Esophagus mucosa (tissue), 1 donor: ENCODE measurements at places on chromosomes 5 and 9. TPM values are rescaled to one million over a fixed set of nuclear protein-coding genes. Genes with fewer than 3 reads are reported as not detected.

SPINK7 gene
- 138 TPM for total RNA-seq

OSTF1 gene
- total RNA-seq = 114 TPM

DNA sequence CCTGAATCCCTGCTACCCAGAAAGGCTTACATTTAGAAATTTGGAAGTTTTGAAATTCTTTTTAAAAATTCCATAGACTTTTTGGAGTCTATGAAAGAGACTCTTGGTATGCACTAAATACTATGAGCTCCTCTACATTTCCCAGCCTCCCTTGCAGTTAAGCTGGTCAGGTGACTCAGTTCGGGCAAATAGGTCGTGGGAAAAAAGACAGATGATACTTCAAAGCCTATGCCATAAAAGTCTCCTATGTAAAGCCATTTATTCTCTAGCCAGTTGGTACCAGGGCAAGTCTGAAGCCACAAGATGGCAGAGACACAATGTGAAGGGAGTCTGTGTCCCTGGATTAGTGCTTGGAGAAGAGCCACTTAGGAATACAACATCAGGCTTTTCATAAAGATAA, 101.8 kb downstream of the BOD1 start:
- no peak for ATAC-seq

DNA sequence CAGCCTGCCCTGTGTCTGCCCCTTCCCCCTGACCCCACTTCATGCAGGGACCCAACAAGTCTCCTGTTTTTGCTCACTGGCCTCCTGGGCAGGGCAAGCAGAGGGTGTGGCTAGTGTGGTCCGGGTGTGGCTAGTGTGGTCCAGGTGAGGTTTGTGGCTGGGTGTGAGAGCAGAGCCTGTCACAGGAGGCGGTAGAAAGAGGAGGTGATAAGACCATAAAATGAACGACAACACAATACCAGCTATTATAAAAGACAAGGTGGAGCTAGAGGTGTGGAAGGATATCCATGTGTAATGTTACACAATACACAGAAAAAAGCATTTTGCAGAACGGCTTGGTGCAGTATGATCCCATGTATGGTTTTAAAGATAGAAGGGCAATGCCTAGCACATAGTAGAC, 23.3 kb downstream of the SPRY4 start:
- ATAC-seq = peak; percentile 31

- no peak for ATAC-seq
These were observed 40.8 kb downstream of the GRAMD2B start for GRCh38 chr5:126464016-126464415.

SAXO1 gene
- not detected for total RNA-seq

DNA sequence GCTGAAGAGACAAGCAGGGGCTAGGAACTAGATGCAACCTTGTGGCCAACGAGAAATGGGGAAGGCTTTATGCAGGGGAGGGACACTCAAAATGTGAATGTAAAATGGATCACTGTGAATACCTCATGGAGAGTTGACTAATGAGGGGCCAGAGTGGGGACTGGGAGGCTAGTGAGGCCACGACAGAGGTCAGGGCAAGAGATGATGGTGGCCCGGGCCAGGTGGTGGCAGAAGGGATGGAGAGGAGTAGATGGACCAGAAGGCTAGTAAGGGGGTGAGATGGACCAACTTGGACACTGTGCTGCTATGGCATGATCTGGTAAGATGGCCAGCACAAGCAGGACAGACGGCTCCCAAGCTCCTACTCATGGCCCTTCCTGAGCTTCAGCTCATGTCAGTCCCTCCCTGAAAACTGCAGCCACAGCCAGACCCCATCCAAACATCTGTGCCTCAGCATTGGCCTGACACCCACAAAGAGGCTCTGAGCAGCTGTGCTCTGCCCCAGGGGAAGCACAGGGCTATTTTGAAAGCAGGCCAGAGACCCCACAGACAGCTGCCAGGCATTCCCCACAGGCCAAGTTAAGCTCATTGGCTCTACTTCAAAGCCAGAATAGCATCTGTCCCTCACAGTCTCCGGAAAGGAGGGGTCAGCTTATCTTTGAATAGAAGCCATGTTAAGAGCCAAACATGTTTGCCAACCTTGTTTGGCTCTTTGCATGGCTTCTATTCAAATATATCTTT, 22.1 kb downstream of the P4HA2 start:
- no peak for ATAC-seq

BTNL8 gene
- not detected for total RNA-seq

DNA sequence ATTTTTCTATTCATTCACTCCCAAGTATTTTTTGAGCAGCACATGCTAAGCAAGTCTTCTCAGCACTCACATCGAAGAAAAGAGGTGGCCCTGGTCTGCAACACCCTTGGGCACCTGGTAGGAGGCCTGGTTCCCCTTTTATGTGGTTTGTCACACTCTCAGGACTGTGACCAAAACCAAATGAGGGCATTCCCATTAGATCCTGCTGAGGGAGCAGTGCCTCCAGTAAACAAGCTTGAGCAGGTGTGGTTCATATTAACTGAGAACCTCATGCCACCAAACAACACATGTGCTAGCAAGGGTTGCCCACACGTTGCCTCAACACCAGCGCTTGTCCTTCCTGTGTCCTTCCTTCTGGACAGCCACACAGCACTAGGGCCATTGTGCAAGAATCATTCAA, 26.9 kb upstream of the SYK start:
- ATAC-seq = peak; percentile 70

- ATAC-seq = no peak
These were observed 214.7 kb downstream of the EBF1 start for GRCh38 chr5:158884827-158885518.

DNA sequence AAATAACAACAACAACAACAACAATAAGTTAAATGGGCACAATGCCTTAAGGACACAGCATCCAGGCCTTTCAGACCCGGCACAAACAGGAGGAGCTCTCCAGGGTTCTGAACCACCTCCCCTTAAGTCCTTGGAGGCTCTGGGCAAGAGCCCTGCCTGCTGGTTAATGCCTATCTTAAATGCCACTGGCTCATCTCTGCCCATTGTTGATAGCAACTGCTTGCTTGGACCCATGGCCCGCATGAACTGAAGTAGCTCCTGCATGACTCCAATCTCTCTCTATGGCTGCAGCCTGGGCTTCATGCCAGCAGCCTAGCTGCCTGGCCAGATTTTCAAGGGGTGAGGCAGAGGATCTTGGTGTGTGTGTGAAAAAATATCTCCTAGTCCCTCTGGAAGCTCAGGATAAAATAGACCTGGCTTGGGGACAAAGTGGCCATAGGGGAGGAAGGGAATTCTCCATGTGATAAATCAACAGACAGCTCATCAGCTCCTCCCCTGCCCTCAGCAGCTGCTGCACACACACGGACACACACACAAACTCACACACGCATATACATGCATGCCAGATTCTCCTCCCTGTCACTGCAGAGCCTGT, 27.4 kb downstream of the FAM219A start:
- ATAC-seq = peak; percentile 72

PMPCA gene
- total RNA-seq = 29.4 TPM

DNA sequence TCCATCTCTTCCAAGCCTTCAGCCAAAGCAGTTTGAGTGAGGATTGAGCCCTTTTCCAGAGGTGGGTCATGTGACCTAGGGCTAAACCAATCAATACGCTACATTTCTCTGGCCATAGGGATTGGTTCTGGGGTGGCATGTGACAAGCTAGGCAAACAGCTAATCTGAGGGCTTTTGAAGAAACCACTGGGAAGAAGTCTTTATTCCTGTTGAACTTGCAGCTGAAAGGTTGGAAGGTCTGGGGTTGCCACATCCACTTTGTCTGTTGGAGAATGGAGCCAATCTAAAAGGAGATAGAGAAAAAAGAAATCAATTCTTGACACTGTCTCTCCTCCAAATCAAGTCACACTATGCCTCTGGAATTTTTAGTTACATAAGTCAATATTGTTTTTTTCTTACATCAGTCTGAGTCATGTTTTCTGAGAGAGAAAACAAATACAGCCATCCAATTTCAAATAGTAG, 637.8 kb upstream of the WWC1 start:
- no peak for ATAC-seq

DNA sequence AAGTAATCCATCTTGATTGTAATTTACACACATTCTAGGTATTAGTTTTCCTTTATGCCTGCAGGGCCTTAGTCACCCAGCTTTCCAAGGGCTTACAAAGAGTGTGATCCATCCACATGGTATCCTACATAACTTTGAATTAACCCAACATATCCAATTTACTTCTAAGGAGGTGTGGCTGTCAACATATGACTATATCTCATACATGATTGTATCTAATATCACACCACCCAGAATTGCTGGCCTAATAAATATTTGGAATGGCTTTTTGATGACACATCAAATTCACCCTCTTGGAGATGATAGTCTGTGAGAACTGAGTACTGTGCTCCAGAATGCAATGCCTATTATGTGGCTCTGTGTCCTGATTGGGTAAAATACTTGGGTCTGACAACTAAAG, 363.3 kb upstream of the GRIN3A start:
- no peak for ATAC-seq

PALM2AKAP2 gene
- total RNA-seq = 0.88 TPM

- ATAC-seq = no peak
These were observed 117.4 kb downstream of the RGS3 start for GRCh38 chr9:113580954-113581311.

VDAC1 gene
- 154 TPM for total RNA-seq

DNA sequence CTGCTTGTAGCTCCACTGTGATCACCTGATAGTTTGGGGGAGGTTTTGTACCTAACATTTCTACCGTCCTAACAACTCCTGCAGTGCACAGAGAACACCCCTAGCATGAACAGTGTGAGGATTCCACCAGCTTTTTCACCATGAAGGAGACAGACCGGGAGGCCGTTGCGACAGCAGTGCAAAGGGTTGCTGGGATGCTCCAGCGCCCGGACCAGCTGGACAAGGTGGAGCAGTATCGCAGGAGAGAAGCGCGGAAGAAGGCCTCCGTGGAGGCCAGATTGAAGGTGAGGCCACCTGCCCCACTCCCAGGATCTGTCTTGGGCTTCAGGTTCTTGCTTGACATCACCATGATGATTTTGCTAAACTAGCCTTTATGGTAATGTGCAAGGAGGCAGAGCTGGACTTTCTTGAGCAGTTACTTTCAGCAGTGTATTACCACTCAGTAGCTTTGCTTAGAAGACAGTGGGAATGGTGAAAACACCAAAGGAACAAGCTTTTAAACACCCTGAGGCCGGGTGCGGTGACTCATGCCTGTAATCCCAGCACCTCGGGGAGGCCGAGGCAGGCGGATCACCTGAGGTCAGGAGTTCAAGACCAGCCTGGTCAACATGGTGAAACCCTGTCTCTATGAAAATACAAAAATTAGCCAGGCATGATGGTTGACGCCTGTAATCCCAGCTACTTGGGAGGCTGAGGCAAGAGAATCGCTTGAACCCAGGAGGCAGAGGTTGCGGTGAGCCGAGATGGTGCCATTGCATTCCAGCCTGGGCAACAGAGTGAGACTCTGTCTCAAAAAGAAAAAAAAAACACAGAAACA, 3.3 kb downstream of the EXOC3 start:
- ATAC-seq = peak; percentile 38

DNA sequence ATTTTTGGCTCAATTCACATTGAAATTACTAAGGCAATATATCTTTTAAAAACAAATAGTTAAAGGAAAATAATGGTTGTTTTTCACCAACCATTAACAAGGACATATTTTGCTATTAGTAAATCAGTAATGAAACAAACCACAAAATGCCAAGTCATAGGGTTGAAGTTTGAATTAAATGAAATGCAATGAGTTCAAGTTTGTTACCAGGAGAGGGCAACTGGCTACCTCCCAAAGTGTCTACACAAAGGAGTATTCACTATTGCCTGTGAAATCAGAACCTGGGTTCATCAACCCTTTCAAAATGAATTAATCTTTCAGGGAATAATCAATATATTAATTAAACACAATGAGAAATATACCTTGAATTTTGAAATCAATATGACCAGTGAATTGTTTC, 138.4 kb upstream of the DMRTA1 start:
- no peak for ATAC-seq

- ATAC-seq = no peak
These were observed 53.9 kb upstream of the PALM2AKAP2 start for GRCh38 chr9:109726119-109726518.

GRCh38 chr5:141919218-141920119, 4.2 kb upstream of the DELE1 start:
- no peak for ATAC-seq

SLC1A3 gene
- 14.7 TPM for total RNA-seq

DNA sequence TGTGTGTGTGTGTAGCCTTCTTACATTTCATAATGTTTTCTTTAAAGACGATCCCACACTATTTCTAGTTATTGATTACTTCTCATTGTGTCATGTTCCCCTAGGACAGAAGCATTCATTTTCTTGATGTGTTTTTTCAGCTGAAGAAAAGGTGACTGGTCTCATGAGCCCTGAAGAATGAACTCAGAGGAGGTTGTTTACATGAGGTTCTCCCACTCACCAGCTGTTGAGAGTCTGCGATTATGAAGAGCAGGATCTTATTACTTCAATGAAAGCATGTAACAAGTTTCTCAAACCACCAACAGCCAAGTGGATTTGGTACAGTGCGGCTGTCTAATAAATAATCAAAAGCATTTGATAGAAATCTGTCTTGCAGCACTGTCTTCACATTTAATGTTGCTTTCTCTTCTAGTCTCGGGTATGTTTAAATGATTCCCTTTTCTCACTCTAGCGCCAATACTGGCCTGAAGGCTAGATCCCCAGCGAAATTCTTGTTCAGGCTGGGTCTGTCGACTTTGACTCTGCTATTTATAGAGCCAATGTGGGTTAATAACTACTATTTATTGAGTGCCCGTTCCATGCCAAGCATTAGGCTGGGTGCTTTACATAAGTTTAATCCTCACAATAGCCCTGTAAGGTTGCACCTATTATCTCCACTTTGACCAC, 9.6 kb upstream of the FSD1L start:
- ATAC-seq = no peak

- no peak for ATAC-seq
These were observed 37.8 kb downstream of the HMGCS1 start for GRCh38 chr5:43275391-43275790.

- no peak for ATAC-seq
These were observed 51.5 kb downstream of the COL15A1 start for GRCh38 chr9:98995059-98995671.

GHR gene
- 2.4 TPM for total RNA-seq

ADGRD2 gene
- total RNA-seq = 0.08 TPM

STKLD1 gene
- total RNA-seq = 0.40 TPM

- ATAC-seq = peak; percentile 70
These were observed 84.7 kb downstream of the PARP8 start for GRCh38 chr5:50751064-50751657.

DNA sequence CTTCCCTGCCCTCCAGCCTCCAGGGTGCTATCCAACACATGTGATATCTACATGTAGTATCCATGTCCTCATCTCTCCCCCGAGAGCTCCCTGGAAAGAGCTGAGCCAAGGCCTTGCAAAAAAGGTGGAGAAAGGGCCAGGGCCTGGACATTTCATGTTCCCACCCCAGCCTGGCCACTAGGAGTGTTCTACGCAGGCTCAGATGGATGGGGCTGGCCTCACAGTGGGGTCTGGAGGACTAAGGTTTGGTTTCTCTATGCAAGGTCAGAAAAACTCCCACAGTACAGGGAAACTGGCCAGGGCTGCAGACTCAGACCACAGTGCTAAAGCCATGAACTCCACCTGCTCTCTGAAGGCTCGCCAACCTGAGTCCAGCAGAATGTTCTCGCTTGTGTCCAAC, 1.5 kb upstream of the CSF2 start:
- no peak for ATAC-seq
